Activated T-helper 2 cell treated with anti-CD3 and anti-CD28 coated beads, Interferon-gamma antibody, Interleukin-2, Interleukin-4, amounts not matched to agents 10 μg/mL and 5 μg/mL and 100 μg/mL, durations not matched to agents 14 hours and 24 hours and 36 hours (primary cell): ENCODE measurements at places on chromosomes 12 and 14. TPM values are rescaled to one million over a fixed set of nuclear protein-coding genes. Genes with fewer than 3 reads are reported as not detected.

GRCh38 chr12:67425394-67425793, 156.2 kb downstream of the CAND1 start:
- no peak for DNase-seq

GRCh38 chr12:3294481-3294911, 196.5 kb upstream of the PRMT8 start:
- no peak for DNase-seq

GRCh38 chr14:60656686-60657455, 7.6 kb upstream of the SIX1 start:
- no peak for DNase-seq

GRCh38 chr12:114245555-114245954, 160.4 kb downstream of the TBX5 start:
- no peak for DNase-seq

- no peak for DNase-seq
Measured at GRCh38 chr12:7834701-7835100, 38.0 kb downstream of the SLC2A14 start.

- peak; percentile 26 for DNase-seq
Measured at GRCh38 chr14:104689109-104689880, at the start of gene INF2. Gene INF2, plus strand, starts transcription at chr14:104689618. Its CDS starts 11,748 bp downstream, at chr14:104701366.

DNA sequence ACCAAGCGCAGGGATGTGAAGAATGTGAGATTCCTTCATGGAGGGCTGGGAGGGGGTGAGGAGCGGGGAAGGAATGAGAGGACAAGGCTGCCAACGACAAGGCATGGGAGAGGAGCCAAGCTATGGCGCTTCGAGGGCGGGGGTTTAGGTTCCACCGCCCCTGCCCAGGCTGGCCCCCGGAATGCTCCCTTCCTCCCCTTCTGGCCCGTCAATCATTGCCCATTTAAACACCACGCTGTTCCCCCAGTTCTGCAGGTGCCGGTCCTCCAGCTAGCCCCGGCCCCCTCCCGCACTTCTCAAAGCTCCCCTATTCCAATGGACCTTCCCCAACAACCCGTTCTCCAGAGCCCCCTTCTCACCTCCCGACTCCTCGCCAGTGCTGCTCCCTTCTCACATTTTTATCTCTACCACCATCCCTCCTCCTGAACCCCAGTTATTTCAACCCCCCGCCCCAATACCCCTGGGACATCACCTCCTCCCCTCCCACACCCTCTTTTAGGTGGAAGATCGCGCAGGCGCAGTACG, 428 bp downstream of the RNF41 start:
- no peak for DNase-seq

- DNase-seq, result no peak
Measured at GRCh38 chr12:93847517-93848474, 170.6 kb downstream of the CRADD start.

- no peak for DNase-seq
Measured at GRCh38 chr12:68978678-68979077, 45.7 kb upstream of the CPM start.

DNA sequence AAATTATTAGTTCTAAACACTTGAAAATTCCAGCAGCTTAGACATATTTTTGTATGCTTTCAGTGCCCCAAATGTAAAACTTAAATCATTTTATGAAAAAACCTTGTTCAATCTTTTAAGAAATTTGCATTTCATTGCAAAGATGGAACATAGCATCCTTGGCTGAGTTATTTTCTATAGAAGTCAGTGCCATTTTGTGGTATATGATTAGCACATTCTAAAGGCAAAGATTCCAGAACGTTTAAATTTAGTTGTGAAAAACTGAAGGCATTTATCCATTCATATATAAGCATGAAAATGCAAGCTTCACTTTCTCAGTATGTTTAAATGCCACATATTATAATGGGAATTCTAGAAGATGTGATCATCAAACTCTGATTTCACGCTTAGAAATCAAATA, 332.1 kb downstream of the APAF1 start:
- no peak for DNase-seq

GRCh38 chr12:66130267-66131066, at the start of gene LLPH:
Gene LLPH, minus strand, starts transcription at chr12:66130750. Its CDS starts 1,644 bp downstream, at chr12:66129106.
- peak; percentile 85 for DNase-seq

GRCh38 chr12:93165384-93165932, 212.3 kb upstream of the NUDT4 start:
- no peak for DNase-seq

GRCh38 chr12:52615208-52615868, 3.0 kb downstream of the KRT73 start:
- peak; percentile 6 for DNase-seq

DNA sequence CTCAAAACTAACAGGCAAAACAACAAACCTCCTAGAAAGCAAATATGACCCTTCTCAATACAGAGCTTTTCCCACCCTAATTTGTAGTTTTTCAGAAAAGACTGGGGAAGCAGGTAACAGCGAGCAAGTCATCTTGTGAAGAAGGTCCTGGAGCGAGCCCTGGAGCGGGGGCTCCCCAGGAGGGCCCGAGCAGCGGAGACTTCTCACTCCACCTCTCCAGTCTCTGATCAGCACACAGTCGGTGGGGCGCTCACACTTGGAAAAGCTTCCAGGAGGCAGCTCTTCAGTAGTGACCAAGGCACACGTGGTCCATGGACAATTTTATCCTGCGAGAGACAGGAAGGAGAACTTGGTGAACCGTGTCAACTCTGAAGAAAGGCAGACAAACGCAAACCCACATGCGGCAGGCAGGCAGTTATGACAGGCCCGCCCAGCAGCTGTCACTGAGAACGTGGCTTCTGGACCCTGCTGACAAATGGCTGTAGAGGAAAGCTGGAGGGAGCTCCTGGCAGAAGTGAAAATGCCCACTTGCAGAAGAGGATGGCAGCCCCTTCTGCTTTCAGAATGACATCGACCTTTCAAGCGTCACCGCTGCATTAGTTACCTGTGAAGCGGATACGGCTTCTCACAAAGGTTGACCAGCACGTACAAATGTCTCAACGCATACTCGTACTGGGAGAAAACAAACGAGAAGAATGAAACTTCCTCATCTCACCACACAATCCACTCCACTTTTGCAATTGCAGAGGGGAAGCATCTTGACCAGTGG, 44.2 kb downstream of the LGMN start:
- no peak for DNase-seq

DNA sequence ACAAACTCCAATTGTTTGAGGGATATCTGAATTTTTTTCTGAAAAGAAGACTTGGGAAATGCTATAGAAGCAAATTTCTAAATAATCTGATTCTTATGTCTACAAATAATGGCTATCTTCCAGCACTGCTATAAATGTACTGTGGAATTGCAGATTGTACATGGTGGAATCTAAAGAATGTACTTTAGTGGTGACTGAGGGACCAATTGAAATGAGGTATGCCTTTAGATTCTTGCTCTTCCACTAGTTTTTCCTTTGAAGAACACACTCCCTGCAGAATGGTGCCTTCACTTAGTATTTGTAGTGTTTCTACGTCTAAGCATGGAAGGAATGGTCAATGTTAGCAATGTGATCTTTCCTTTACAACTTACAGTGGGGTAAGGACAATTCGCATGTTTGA, 11.7 kb upstream of the PRB4 start:
- no peak for DNase-seq

GRCh38 chr12:3496957-3497356, 6.0 kb downstream of the PRMT8 start:
- no peak for DNase-seq

DNA sequence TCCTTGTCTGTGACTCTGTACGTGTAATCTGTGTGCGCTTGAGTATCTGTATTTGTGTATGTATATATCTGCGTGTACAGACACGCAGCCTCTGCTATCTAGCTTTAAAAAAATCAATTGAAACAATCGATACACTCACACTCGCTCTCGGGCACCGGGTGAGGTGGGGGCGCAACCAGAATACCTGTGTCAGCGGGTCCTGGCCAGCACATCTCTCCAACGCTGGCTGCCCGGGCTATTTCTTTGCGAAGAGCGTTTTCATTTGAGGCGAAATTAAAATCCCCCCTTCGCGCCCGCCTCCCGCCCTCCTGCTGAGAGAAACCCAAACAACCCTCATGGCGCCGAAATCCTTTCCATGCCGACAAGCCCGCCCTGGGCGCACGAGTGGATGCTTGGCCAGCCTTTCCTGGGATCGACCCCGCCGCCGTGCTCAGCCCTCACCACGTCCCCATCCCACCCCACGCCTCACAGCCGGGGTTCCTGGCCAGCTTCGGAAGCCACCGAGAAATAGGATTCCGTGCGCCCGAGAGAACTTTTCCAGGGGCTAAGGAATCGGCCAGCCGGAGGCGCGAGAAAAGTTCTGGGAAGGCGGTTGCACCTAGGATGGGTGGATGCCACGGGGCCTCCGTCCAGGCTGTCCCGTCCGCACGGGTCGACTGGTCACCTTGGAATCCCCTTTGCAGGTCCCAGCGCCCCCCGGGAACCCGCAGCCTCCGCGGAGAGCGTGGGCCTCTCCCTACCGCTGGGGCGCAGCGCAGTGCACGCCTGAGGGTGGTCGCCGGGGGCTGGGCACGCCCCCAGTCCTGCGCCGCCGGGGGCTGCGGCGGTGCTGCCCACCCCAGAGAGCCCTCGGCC, 1.0 kb downstream of the ZDHHC22 start:
- DNase-seq, result no peak

DNA sequence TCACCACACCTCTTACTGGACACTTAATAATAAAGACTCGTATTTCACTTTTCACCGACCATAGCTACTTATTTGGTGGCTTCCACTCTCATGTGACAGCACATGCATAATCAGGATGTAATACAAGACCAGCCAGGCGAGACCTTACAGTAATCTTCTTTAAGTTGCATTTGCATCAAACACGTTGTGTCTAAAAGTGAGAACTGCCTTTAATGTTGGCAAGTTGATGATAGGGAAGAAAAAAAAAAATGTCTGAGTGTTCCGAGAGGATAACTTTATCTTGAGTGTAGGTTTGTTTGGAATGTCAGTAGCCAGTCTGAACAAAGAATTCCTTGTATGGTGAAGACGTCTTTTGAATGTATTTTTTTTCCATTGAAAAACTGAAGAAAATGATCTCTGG, 440.4 kb downstream of the ADAMTS20 start:
- no peak for DNase-seq

The REP15 gene
- total RNA-seq, result 1.5 and 2.2 TPM in 2 replicates

The ABHD4 gene
- 9.2 and 10.8 TPM in 2 replicates for total RNA-seq

The CEP128 gene
- total RNA-seq, result 18.0 and 20.7 TPM in 2 replicates

The TCTN2 gene
- 3.0 and 3.3 TPM in 2 replicates for total RNA-seq

The GPRC5D gene
- not detected in 2 replicates for total RNA-seq

The RDH12 gene
- total RNA-seq, result not detected in 2 replicates

The GLT8D2 gene
- 0.11 TPM in 1 of 2 replicates, not detected in the other for total RNA-seq

The AKAP3 gene
- total RNA-seq, result 0.55 and 0.71 TPM in 2 replicates

The SLC15A4 gene
- 38.8 and 42.3 TPM in 2 replicates for total RNA-seq

The FITM1 gene
- total RNA-seq, result 1.0 and 1.2 TPM in 2 replicates
